ENCODE measurements at places on chromosomes 13 and 19.

DNA sequence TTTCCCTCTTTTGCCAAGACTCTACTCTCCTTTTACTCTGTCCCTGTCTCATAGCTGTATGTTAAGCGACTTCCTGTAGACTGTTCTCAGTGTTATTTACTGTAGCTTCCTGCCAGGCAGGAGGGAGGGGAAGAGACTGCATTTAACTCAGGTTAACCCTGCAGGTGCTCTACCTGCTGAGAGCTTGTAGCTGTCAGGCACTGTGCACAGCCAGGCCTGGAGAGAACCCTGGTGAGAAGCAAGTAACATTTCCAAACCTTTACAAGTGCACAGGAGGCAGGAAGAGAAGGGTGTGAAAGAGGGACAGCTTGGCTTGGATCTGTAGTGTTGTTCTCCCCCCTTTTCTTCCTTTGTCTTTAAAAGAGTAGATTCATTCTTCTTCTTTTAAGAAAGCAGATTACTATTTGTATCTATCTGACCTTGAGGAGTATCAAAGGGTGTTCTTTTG is 167.1 kb downstream of the LMO7 start:
- DNase-seq: peak; percentile 67

- no peak for DNase-seq
Measured at GRCh38 chr19:27885359-27885758, 1327.6 kb downstream of the UQCRFS1 start.

- no peak for DNase-seq
Measured at GRCh38 chr19:2424686-2425621, 2.4 kb downstream of the TIMM13 start.

DNA sequence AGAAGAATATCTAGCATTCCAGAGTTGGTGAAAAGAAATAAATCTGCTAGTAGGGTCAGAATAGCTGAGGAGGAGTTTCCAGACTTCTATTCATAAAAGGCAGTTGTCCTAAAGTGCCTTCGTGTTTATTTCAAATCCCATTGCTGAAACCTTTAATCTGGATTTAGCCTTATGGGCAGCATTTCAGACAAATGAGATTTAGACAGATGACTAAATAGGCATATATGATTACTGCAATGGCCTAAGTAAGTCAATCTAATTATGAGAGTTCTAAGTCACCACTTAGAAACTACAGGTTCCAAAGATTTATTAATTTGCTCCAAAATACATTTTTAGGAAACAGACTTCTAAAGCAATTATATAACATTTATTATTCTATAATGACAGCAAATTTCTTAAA is 368.7 kb downstream of the LIG4 start:
- no peak for DNase-seq

DNA sequence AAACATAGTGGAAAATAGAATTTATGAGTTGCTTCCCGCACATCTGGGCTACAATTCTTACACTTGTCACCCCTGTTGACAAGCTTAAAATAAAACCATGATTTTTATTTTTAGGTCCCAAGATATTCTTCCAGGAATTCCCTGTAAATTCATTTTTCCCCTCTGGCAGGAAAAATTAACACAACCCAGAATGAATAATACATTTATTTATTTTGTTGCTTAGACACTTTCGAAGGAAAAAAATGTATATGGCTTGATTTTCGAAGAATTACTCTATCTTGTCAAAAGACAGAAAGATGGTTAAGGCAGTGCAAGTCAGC is 74.4 kb downstream of the LHFPL6 start:
- no peak for DNase-seq

GRCh38 chr13:109569958-109570711 is 216.2 kb downstream of the IRS2 start:
- DNase-seq: peak; percentile 27

GRCh38 chr13:70034286-70034685 is 73.3 kb upstream of the ATXN8OS start:
- no peak for DNase-seq

GRCh38 chr13:41501281-41501680 is 43.9 kb downstream of the RGCC start:
- no peak for DNase-seq

DNA sequence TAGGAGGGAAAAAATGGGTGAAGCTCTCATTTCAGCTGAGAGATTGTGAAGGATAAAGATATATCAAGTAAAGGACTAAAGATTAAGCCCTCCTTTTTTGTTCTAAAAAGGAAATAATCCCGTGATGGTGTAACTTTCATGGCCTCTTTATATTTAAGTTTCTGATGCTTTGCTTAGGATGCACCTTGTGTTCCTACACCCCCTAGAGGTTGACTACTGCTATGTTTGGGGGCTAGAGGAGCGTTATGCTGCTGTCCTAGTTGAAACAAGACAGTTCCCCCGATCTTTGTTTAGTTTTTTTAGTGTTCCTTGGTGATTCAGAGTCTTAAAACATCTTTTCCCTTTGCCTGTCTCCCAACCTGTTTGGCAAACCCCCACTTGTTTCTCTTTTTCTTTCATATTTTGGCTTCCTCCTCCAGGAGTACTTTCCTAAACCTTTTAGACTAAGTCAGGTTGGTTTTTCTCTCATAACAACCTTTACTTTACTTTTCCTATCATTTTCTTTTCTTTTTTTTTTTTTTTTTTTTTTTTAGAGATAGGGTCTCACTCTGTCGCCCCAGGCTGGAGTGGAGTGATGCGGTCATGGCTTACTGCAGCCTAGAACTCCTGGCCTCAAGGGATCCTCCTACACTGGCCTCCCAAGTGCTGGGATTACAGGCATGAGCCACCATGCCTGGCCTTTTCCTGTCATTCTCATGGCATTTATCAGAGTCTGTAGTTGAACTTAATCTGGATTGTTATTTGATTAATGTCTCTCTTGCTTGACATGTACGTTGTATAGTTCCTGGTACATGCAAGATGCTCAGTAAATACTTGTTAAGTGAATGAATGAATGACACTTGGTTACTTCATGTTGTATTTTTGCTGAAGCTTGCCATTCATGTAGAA is 2.8 kb downstream of the UBA2 start:
- peak; percentile 29 for DNase-seq

DNA sequence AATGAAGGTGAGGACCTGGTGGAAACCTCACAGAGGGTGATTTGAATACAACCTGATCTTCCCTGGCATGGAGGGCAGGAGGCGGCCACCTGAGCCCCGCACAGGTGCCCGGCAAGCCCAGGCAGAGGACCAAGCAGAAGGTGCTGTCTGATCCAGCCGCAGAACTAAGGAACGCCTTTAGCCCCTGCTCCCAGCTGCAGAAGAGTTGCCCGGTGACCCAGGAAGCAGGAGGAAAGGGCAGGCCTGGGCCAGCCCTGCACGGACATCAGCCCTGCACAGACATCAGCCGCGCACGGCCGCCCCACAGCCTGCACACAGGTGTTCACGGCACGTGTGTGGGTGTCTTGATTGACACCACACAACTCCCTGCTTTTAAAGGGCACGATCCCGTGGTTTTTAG is 43.1 kb downstream of the RASA3 start:
- no peak for DNase-seq

- no peak for DNase-seq
Measured at GRCh38 chr13:110886870-110887596, 27.8 kb downstream of the ANKRD10 start.

DNA sequence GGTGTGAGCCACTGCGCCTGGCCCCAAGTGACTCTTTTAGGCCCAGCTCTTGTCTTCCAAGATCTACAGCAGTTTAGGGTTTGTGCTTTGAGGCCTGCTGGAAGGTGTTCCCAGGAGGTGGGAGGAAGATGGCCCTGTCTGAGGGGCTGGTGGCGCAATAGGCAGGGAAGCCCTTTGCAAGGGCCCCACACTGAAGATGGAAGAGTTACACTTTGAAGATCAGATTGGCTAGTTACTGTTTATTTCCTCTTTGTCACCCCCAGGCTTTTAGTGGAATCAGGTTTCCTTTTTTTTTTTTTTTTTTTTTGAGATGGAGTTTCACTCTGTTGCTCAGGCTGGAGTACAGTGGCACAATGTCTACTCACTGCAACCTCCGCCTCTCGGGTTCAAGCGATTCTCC is 1.9 kb upstream of the RABAC1 start:
- DNase-seq: no peak

DNA sequence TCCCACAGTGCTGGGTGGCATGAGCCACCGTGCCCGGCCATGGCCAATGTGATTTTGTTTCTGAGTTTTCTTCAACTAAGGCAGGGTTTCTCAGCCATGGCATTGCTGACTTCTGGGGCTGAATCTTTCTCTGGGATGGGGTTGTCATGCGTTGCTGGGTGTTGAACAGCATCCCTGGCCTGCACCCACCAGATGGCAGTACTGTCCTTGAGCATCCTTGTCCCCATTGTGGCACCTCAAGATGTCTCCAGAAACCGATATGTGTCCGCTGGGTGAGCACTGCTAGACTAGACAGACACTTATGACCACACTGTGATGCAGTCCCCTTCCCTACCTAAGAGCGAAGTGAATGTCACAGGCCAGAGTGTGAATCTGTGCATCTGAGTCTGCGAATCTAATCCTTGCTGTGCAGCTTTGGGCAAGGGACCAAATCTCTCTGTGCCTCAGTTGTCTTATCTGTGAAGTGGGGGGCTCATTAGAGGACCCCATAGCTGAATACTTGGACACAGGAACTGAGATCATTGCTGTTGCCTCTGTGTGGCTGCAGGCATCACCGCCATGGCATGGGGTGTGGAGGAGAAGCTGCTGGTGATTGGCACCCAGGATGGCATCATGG is 50.3 kb upstream of the SIN3B start:
- DNase-seq: no peak

DNA sequence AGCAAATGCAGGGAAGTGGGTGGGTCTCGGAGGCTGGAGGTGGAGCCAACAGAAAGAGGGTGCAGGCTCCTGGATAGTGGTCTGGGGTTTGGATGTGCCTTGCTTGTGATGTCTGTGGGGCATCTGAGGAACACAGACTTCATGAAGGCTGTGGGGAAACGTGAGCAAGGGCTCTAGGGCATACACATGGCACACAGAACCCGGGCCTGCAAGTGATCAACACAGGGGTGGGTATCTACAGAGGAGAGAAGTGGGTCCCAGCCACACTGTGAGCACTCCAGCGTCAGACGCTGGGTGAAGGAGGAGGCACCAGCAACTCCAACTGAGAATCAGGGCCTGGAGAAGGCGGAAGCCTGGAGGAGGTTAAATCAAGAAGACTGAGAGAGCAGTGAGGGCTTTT is 5.4 kb upstream of the UBE2M start:
- DNase-seq: no peak

- DNase-seq: no peak
Measured at GRCh38 chr13:43368003-43368402, 344.6 kb downstream of the DNAJC15 start.

DNA sequence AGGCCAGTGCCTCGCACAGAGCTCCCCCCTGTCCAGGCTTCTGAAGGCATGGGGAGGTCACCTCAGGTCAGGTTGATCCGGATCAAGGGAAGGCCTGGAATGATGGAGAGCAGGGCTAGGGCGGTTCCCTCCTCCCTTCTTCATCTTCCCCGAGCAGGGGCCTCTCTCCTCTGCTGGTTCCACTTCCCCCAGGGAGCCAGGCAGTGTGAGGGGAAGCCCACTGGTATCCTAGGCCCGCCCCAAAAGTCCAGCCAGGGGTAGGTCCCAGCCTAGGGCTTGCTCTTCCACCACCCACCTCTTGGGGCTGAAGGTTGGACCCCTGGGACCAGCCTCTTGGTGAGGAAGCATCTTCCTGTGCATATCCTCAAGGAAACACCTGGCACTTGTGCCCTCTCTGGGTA is 16.4 kb upstream of the PRR19 start:
- DNase-seq: no peak

DNA sequence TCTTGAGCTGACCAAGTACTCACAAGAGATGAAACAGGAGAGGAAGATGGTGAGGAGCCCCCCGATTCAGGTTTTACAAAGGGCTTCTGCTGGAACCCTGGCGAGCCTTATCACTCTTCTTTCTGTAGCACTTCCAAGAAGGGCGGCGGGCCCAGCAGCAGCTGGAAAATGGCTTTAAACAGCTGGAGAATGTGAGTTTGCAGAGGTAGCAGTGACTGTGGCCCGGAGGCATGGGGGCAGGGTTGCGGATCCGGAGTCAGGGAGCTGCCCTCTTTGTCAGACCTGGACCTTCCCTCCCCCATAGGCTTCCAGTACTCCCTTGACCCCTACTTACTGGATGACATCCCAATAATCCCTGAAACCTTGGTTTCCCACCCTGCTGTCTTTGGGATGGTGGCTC is 3.6 kb downstream of the TRIP10 start:
- no peak for DNase-seq

GRCh38 chr13:99834246-99834645 is 137.3 kb downstream of the ZIC5 start:
- DNase-seq: no peak

- DNase-seq: no peak
Measured at GRCh38 chr13:106424805-106425204, 110.7 kb downstream of the EFNB2 start.

DNA sequence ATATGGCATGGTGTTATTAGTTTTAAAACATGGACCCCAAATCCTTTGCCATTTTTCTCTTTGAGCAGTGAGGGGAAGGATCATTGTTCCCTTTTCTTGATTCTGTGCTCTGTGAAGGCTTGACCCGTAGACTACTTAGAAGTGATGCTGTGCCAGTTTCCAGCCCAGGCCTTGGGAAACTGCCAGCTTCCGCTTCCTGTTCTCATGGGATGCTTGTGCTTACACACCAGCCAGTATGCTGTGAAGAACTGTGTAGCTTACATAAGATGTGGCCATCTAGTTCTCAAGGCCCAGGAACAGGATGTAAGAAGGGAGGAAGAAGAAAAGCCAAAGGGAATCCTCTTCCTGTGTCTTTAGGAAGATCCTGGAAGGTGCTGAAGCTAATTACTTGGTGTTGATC is 180.9 kb downstream of the PCCA start:
- DNase-seq: no peak

DNA sequence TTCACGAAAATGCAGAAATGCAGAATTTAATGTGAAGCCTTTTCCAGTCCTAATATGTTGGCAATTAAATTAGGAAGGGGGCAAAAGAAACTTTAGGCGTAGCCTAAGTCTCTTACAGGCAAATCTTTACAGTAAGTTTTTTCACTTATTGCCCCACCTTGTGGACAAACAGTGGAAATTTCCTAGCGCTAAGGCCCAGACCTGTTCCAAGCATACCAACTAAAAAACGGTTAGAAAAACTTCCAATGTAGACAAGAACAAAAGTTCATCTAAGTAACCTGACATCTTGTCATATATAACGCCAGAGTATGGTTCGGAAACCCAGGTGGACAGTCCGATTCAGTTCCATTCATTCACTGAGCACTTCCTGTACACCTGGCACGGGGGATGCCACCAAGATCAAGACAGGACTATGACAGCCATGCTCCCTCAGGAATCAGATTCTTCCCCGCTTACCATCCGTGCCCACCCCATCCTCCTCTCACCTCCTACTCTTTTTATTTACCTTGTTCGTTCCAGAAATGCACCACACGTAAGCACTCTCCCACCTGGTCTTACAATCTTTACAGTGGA is 4.9 kb downstream of the ZAR1L start:
- no peak for DNase-seq

DNA sequence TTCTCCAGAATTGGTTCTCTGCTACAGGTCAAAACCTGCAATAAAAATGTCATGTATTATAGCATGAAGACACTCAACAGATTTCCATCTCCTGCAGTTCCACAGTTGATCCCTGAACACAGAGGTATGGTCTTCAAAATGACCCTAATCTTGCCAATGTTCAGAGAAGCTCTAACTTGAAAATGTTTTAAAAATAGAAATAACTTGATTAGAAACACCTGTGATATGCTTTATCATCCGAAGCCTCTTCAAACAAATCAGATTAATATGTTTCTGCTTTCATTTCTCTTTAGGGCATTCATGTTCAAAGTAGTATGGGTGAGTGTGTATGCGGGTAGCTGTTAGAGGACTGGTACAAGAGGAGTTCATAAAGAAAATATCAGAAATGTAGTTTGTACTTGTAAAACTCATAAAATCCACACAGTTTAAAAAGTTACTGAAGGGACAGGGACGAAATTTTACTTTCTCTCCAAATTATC is 60.4 kb downstream of the KCNRG start:
- DNase-seq: no peak
